ENCODE measurements at places on chromosomes 12 and 14. TPM values are rescaled to one million over a fixed set of nuclear protein-coding genes. Genes with fewer than 3 reads are reported as not detected.

Gene MYF6
- not detected for total RNA-seq

Gene MYBPC1
- not detected for total RNA-seq

Gene BEST3
- not detected for total RNA-seq

Gene GALNT9
- 2.1 TPM for total RNA-seq

Gene ARHGDIB
- 678 TPM for total RNA-seq

Gene FOXG1
- total RNA-seq = not detected

Gene CCDC175
- not detected for total RNA-seq

Gene SERPINA12
- not detected for total RNA-seq

Gene TMEM179
- total RNA-seq = 0.73 TPM

Gene DTX3
- total RNA-seq = 2.0 TPM

Gene GYS2
- not detected for total RNA-seq

Gene SIX4
- total RNA-seq = 1.00 TPM
